Substantia nigra (tissue), 51 donors: ENCODE measurements at places on chromosomes 4 and X.

DNA sequence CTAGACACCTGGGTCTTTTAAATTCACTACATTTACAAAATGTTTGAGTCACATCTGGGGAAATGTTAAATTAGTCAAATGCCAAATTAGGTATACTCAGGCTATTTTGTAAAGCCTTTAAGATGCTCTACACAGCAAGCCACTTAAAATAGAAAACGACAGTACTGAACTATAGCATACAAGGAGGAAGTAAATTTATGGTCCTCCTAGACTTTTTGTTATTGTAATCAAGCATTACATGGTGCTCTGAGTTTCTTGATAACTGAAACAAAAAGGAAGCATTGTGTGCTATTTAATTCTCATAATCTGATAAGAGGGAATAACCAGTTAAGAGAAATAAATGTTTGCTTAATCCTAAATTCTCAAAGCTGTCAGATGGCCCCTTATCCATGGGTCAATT lies 46.2 kb downstream of the SLC9A7 start:
- DNase-seq, result no peak

- DNase-seq, result no peak
Measured at GRCh38 chr4:10035130-10035529, 13.8 kb upstream of the SLC2A9 start.

GRCh38 chr4:81745050-81745449 lies 273.3 kb upstream of the RASGEF1B start:
- DNase-seq, result no peak

GRCh38 chr4:2931512-2932301 lies 31.5 kb downstream of the NOP14 start:
- no peak for DNase-seq

DNA sequence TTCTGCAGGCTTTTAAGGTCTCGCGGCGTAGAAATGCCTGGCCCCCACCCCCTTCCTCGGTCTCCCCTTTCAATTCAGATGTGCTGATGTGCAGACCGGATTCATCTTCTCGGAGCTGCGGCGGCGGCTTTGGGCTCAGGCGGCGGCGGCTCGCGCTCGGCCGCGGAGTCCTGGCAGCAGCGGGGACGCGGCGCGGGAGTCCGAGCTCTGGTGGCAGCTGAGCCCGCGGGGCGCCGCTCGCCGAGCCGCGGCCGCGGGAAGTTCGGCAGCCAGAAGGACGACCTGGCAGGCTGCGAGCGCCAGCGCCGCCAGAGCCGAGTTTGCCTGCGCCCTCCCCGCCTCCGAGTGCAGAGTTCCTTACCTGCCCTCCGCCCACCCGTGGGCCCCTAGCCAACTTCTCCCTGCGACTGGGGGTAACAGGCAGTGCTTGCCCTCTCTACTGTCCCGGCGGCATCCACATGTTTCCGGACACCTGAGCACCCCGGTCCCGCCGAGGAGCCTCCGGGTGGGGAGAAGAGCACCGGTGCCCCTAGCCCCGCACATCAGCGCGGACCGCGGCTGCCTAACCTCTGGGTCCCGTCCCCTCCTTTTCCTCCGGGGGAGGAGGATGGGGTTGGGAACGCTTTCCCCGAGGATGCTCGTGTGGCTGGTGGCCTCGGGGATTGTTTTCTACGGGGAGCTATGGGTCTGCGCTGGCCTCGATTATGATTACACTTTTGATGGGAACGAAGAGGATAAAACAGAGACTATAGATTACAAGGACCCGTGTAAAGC lies 448 bp downstream of the TLL1 start:
- DNase-seq, result no peak

GRCh38 chr4:138110815-138111214 lies 131.3 kb downstream of the SLC7A11 start:
- no peak for DNase-seq

- no peak for DNase-seq
Measured at GRCh38 chrX:24423960-24424359, 41.1 kb upstream of the PDK3 start.

DNA sequence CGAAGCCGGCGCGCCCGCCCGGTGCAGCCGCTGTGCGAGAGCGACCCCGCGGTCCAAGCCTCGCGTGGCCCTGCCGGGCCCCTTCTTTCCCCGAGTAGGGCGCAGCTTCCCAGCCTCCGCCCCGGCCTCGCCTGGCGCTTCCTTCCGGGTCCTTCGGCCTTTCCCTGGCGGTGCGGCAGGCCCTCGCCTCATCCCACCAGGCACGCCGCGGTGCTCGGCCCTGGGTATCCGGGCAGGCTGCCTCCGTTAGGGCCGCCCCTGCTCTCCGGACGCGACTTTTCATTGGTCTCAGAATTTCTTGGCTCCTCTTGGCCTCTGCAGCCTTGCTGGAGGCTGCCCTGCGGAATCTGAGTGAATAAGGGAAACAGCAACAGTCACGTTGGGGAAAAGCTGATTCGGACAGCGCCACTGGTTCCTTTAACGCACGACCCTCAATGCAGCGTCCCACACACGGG lies 429 bp downstream of the UVSSA start:
- peak; percentile 47 for DNase-seq

- DNase-seq, result no peak
Measured at GRCh38 chr4:107757283-107757682, 37.2 kb upstream of the PAPSS1 start.

DNA sequence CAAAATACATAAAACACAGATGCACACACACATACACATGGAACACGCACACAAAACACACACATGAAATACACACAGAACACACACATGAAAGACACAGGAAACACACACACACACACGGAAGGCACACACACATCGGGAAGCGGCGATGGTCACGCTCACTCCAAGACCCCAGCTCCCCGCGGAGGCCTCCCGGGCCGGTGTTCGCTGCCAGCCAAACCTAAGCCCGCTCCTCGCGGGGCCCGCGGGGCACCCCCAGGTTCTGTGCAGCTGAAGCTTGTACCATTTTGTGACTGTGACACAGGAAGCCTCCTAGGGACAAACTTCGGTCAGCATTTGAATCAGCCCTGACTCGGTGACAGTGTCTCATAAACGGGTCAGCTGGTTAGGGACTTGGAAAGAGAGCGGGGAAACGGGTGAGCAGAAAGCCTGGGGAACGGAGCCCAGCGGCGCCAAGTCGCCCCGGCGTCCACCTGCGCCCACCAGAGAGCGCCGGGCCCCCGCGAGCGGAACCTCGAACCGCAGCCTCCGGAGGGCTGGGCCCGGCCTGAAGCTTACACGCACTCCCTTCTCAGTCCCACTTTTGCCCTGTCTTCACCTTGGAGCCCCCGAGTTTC lies 32.1 kb downstream of the F11 start:
- no peak for DNase-seq

DNA sequence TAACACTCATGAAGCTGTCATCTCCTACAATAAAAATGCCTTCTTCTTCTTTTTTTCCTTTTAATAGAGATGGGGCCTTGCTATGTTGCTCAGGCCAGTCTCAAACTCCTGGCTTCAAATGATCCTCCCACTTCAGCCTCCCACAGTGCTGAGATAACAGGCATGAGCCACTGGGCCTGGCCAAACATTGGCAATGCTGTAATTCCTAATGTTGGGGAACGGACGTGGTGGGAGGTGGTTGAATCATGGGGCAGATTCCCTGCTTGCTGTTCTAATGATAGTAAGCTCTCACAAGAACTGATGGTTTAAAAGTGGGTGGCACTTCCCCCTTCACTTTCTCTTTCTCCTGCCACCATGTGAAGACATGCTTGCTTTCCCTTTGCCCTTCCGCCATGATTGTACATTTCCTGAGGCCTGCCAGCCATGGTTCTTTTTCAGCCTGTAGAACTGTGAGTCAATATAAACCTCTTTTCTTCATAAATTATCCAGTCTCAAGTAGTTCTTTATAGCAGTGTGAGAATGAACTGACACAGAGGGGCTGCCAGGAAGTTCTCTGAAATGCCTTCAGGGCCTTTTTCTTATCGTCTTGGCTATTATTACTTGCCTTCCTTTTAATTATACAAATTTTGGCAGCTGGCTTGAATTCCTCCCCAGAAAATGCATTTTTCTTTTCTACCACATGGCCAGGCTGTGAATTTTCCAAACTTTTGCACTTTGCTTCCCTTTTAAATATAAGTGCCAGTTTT lies 93.0 kb downstream of the CENPC start:
- DNase-seq, result no peak

DNA sequence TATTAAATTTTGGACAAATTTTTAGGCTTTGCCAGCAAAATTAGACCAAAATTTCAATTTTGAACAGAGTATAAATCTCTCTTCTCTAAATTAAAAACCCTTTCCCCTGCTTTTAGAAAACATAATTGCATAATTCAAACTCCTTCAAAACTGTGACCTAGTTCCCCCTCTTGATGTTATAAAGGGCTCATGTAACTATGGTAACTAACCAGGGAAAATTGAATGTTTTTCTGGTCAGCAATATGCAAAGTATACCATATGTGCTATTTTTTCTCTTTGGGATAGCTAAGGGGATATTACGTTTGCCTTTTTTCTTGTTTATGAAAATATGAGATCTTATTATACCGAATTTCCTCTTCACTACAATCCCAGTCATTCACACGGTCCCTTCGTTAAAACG lies 5.1 kb upstream of the ING2 start:
- DNase-seq, result no peak

- no peak for DNase-seq
Measured at GRCh38 chr4:48602763-48603162, 112.7 kb downstream of the ZAR1 start.

- DNase-seq, result no peak
Measured at GRCh38 chrX:150028692-150029091, 90.4 kb upstream of the EOLA2 start.

- no peak for DNase-seq
Measured at GRCh38 chr4:15605537-15605936, 49.6 kb downstream of the FBXL5 start.

DNA sequence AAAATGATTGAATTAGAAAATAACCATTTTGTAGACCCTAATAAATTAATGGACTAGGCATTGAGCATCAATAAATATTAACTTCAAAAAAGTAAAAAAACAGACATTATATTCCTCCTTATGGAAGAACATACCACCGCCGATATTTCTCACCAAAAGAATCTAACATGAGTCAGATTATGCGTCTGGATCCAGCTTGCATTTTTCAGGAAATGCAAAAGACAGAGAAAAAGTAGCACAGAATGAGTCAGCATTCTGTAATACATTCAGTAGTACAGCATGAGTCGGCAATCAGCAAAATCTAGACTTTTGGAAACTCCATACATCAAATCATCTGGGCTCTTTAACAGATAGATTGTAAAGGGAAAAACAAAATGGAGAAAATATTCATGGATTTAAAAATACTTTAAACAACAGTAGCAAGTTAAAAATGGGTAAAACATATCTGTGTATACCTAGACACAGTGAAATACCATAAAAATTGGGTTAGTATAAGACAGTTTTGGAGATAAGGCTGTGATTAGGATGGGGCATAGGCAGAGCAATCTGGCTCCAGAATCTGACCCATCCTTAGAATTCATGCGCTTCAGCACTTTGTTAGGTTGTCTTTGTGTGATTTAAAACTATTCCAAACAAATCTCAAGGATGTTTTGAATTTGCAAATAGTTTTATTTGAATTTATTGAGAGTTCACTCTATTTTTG lies 633.0 kb upstream of the FAM241A start:
- DNase-seq, result no peak

GRCh38 chr4:147425019-147425418 lies 55.9 kb upstream of the EDNRA start:
- no peak for DNase-seq

- DNase-seq, result no peak
Measured at GRCh38 chr4:42369489-42369888, 27.8 kb upstream of the SHISA3 start.

DNA sequence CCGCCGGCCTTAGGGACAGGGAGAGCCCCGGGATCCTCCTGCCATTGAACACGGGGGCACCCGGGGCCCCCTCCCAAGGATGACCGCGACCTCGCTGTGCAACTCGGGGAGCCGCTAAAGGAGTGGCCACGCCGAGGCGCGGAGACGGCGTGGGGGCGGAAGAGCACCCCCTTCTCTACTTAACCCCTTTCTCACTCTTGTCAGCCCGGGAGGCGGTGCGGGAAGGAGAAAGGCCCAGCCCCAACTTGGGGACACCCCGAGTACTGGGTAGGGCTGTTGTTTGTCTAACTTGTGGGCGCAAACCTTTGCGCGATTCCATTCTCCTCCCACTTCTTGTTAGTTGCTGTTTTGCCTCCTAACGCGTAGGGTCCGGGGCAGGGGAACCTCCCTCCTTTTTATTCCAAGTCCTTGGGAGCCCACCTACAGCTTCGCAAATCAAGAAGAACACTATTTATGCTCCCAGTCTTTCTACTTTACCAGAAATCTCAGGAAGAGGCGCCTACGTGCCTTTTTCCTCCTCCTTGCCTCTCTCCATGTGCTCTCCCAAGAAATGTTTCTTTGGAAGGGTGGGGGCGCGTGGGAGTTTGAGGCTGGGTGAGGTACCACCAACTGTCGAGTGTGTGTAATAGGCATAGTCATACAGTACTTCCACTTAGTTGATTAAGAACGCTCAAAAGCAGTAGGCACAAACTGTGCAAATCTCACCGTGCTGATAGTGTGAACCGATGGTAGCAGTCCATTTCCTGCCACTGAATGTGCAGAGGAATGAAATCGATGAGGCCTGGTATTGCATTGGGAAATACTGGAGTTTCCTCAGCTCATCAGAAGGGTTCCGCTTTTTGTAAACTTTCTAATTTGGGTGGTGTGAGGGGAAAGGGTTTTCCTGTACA lies 813 bp downstream of the DIAPH2 start:
- DNase-seq, result no peak

- no peak for DNase-seq
Measured at GRCh38 chrX:15663439-15663838, 1.2 kb downstream of the CLTRN start.

DNA sequence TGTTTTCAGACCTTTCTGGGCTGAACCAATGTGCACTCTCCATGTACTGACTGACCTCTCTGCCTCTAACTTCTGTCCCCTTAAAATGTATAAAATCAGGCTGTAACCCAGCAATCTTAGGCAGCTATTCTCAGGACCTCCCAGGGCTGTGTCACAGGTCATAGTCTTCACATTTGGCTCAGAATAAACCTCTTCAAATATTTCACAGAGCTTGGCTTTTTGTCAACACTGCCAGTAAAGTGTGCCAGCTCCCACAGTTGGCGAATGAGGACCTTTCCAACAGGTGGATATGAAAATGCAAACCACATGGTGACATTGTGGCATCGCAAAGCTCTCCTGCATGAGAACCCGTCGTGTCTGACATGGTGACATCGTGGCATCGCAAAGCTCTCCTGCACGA lies 76.4 kb downstream of the ACOX3 start:
- no peak for DNase-seq

- no peak for DNase-seq
Measured at GRCh38 chr4:154732669-154733068, 11.1 kb upstream of the LRAT start.

GRCh38 chrX:8988446-8988845 lies 45.5 kb downstream of the FAM9B start:
- DNase-seq, result no peak

- no peak for DNase-seq
Measured at GRCh38 chr4:183190900-183191527, 92.0 kb downstream of the WWC2 start.
